ENCODE measurements at places on chromosomes 2 and 18.

DNA sequence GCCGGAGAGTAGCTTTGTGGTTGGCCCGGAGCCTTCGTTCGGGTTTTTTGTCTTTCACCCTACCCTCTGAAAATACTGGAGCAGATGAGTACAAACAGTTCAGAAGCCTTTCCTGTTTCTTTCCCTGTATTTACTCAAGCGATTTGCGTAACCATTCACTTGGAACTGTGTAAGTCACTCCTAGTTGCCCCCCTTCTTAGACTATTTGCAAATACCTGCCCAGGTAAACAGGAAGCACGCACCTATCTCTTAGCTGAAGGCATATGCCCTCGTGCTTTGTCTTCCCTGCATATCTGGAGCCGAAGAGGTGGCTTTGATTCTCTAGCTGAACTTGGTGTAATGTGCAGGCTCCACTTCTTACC is 1.4 kb downstream of the KCNS3 start:
- no peak for DNase-seq

DNA sequence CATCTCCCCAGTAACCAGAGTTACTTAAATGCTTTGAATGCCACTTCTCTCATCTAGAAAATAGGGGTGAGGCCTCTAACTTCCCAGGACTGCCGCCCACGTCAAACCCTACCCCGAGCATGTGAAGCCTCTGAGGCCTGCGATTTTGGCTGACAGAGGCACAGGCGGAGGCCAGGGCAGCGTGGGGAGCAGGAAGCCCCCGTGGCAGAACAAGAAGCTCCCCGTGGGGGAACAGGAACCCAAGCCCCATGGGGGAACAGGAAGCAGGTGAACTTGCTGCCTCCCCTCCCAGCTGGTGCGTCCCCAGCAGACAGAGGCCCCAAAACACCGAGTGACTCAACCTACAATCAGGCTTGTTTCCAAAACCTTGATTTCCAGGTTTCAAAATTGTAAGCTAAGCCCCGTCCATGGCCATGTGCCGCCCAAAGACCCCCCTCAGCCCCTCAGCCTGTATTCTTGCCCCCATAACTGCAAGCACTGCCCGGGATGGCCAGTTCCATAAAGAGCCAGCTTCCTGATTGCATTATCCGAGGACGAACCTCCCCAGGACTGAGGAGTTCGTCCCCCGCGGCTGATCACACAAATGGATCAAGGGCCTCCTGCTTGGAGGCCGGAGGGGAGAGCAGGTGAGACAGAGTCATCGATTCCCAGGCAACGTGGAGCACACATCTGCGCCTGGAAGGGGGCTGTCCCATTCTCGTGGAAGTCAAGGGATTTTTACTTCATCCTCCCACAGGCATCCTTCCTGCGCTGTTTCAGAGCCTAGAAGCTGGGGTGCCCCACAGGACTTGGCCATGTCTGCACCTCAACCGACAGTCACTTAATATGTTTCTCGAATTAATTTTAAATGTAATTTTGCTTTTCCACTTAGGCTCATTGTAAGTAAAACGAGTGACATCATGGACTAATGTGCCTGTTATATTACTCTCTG is 36.3 kb upstream of the CTDP1 start:
- DNase-seq, result no peak

- peak; percentile 13 for DNase-seq
These were observed 221.5 kb downstream of the SH3RF3 start for GRCh38 chr2:109350526-109350925.

DNA sequence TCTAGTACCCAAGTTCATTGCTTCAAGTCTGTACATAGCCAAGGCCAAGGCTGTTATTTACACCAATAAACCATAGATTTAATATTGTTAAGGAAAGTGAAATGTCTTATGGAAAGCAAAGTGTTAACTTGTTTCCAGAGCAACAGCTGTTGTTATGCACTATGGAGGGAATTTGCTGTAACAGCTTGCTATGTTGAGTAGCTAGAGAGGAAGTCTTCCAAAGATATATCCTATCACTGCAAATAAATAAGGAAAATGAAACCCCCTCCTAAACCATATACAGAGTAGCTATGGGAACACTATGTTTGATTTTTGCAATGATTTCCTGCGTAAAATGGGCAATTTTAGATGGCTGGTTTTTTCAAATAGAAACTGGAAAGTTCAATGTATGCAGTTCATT is 21.1 kb downstream of the TMEM182 start:
- DNase-seq, result no peak

GRCh38 chr2:99602476-99602875 is 112.7 kb upstream of the REV1 start:
- no peak for DNase-seq

- DNase-seq, result no peak
These were observed 25.6 kb upstream of the PTMA start for GRCh38 chr2:231682603-231683291.

GRCh38 chr2:12284487-12284886 is 432.2 kb upstream of the TRIB2 start:
- DNase-seq, result no peak

DNA sequence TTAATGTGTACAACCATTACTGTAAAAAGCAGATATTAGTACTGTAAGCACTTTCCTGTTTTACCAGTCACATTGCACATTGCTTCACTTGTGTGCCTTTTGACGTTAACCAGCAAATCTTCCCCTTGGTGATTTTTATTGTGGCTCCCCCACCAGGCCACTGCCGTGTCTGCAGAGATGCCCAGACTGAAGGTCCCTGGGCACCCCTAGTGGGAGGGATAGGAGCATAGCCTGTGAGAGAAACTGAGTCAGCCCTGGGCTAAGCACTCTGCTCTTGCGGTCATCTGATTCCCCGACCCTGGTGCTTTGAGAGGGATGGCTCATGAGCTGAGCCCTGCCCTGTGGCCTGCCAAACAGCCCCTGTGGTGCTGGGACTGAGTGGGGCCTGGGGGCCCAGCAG is 73.4 kb downstream of the INPP4A start:
- no peak for DNase-seq

- DNase-seq, result no peak
These were observed 338.7 kb downstream of the CPS1 start for GRCh38 chr2:210895132-210895531.

GRCh38 chr18:48201337-48202005 is 207.7 kb downstream of the ZBTB7C start:
- DNase-seq, result no peak

DNA sequence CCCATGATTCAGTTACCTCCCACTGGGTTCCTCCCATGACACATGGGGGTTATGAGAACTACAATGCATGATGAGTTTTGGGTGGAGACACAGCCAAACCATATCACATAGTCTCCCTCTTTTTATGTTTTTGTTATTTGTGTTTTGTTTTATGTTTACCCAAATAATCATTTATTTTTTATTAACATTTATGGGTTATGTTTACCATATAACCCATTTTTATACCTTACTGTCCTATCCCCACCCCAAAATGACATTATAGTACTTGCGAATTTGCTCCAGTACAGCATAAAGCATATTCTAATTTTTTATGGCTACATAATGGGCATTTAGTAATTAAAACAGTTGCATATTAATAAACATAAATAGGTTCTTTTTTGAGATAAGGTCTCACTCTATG is 61.9 kb upstream of the TTC27 start:
- DNase-seq, result no peak

DNA sequence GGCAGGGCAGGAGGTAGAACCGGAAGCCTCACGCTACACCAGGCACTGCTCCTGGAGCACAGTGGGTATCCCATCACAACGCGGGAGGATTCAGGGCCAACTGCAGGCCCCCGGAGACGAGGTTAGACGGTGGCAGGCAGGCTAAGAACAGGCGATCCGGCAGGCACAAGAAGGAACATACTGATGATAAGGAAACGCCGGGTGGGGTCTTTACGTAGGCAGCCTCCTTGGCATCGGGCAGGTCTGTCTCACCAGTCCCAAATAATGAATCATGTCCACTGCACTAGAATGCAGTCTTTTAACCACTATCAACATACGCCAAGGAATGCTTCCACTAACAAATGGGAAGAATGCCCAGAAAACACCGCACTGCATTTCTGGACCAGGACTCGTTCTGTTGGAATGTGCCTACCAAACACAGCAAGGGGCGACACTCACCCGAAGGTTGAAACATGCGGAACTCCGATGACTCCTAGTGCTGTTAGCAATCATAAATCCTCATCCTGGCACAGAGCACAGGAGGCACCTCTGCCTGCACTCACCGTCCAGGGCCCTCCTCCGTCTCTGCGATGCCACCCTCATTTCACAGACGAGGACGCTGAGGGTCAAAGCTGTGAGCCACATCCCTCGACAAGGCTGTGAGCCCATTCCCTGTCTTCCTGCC is 35.2 kb downstream of the ZNF516 start:
- peak; percentile 52 for DNase-seq

DNA sequence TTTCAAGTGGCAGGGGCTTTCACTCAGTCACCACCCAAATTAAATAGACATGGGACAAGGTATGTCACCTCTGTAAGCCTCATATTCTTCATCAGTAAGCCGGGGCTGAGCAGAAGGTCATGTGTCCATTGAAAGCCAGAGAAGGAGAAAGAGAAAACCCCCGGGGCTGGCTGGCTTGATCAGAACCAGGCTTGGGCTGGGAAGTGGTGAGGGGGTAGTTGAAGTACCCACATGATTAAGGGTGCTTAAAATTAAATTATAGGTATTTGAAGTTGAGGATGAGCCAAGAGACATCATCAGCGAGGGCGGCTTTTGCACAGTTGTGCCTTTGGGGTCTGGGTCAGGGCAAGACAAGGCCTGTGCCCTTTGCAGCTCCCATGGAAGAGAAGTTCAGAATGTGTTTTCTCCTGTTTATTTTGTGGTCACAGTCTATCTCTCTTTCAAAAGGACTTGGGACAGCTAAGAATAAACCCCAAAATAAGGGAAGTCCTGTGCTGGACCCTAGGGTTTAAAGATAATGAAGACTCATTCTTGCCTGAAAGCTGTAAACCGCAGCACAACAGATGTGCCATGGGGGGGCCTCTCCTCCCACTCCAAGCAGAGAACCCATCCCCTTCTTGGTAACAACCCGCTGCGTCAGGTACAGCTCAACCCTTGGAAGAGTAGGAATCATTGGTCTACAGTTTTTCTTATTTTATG is 10.7 kb downstream of the DBI start:
- DNase-seq, result peak; percentile 41

- DNase-seq, result no peak
These were observed 415.5 kb downstream of the LRATD1 start for GRCh38 chr2:15048000-15048399.

DNA sequence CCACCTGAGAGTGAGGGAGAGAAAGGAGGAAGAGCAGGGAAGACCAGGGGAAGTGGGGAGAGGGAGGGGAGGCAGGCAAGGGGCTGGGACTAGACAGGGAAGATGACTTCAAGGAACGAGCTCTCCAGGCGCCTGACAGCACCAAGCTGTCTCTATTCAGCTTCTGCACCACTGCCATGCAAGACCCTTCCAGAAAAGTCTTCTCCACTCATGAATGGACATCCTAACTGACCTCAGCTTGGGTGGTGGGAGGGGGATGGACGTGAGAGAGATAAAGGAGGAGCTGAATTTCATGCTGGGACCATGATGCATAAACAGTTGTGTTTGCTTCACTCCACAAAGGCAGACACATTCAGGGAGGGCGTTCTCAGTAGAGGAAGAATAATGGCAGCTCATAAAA is 206.4 kb upstream of the ARL4C start:
- DNase-seq, result no peak

GRCh38 chr18:26854292-26854881 is 11.1 kb downstream of the AQP4 start:
- DNase-seq, result no peak

GRCh38 chr2:1582891-1583341 is 161.4 kb downstream of the PXDN start:
- no peak for DNase-seq

- no peak for DNase-seq
These were observed 310.9 kb downstream of the DLGAP1 start for GRCh38 chr18:4144201-4144600.

- DNase-seq, result no peak
These were observed 23.8 kb upstream of the ASPRV1 start for GRCh38 chr2:69985216-69985615.

DNA sequence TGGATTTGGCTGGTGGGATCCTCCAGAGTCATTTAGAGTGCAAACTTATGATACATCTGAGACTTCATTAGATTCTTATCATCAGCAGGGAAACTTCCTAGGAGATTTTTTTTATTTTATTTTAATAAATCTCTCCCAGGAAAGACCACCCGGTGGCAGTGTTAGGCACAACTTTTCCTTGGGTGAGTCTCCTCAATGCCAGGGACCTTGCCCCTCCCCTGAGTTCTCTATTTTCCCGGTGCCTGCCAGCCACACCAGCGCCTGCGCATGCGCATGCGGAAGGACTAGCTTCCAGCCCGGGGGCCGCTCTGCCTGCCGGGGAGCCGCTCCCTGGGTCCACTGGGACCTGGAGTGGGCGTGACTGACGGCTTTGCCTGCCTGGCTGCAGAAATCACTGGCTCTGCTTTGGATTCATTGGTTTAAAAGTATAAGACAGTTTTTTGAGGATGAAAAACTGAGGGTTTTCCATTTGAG is 86.6 kb downstream of the TMEM182 start:
- peak; percentile 90 for DNase-seq

DNA sequence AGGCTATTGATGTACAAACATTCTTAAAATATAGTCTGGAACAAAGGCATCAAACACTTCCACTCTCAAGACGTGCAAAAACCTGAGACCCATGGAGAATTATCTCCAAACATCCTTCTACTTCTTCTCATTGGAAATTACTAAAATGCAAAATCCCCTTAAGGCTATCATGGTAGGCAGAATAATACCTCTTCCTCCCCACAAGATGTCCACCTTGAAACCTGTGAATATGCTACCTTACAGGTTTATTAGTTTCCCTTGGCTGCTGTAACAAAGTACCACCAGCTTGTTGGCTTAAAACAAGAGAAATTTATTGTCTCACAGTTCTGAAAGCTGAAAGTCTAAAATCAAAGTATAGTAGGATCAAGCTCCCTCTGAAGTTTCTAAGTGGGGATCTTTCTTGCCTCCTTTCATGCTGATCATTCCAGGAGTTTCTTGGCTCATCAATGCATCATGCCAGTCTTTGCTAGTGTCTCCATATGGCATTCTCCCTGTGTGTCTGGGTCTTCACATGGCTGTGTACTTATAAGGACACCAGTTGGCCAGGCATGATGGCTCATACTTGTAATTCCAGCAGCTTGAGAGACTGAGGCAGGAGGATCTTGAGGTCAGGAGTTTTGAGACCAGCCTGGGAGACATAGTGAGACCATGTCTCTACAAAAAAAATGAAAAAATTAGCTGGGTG is 163.7 kb upstream of the NCK2 start:
- DNase-seq, result peak; percentile 5
